ENCODE measurements at places on chromosomes 16 and 17. TPM values are rescaled to one million over a fixed set of nuclear protein-coding genes. Genes with fewer than 3 reads are reported as not detected.

OMG gene
- 2.4 TPM for total RNA-seq

KIF18B gene
- 6.8 TPM for total RNA-seq

TEDC2 gene
- total RNA-seq = 12.1 TPM

HCRT gene
- not detected for total RNA-seq

KCNJ16 gene
- total RNA-seq = 0.64 TPM

GLIS2 gene
- total RNA-seq = 5.9 TPM

ADAM11 gene
- total RNA-seq = 0.23 TPM

EEF2KMT gene
- total RNA-seq = 9.6 TPM

TMC8 gene
- 1.1 TPM for total RNA-seq

TMEM106A gene
- 4.7 TPM for total RNA-seq

ANKRD40CL gene
- not detected for total RNA-seq

RASD1 gene
- total RNA-seq = 2.9 TPM

DPEP2 gene
- 0.23 TPM for total RNA-seq

QRICH2 gene
- 3.5 TPM for total RNA-seq

ITGB3 gene
- total RNA-seq = 111 TPM

All from glomerular endothelial cell (primary cell).